ENCODE measurements at places on chromosomes 12 and 14.
A peak's percentile ranks its signal among the peaks of the same experiment; 100 is the strongest.

- DNase-seq: no peak
Measured at GRCh38 chr12:131131077-131131807, 177.5 kb downstream of the ADGRD1 start.

GRCh38 chr14:105980224-105980623, 453.8 kb downstream of the TMEM121 start:
- no peak for DNase-seq

GRCh38 chr14:22218728-22219127, 370.3 kb downstream of the DAD1 start:
- DNase-seq: no peak

- no peak for DNase-seq
Measured at GRCh38 chr12:117489671-117490070, 128.2 kb upstream of the NOS1 start.

- no peak for DNase-seq
Measured at GRCh38 chr14:69118305-69118704, 34.6 kb downstream of the DCAF5 start.

- no peak for DNase-seq
Measured at GRCh38 chr14:47392326-47392725, 283.1 kb downstream of the MDGA2 start.

- DNase-seq: no peak
Measured at GRCh38 chr12:117563706-117564105, 202.3 kb upstream of the NOS1 start.

- no peak for DNase-seq
Measured at GRCh38 chr14:56809270-56810146, 771 bp downstream of the OTX2 start.

GRCh38 chr12:119176267-119177055, 2.3 kb upstream of the HSPB8 start:
- DNase-seq: peak; percentile 56

GRCh38 chr12:125330645-125331341, 265.6 kb downstream of the AACS start:
- DNase-seq: no peak

- no peak for DNase-seq
Measured at GRCh38 chr14:57737598-57737997, 128.3 kb downstream of the SLC35F4 start.

GRCh38 chr14:100611811-100612480, 24.7 kb upstream of the BEGAIN start:
- no peak for DNase-seq

- DNase-seq: no peak
Measured at GRCh38 chr14:96280104-96280503, 24.1 kb downstream of the BDKRB1 start.

DNA sequence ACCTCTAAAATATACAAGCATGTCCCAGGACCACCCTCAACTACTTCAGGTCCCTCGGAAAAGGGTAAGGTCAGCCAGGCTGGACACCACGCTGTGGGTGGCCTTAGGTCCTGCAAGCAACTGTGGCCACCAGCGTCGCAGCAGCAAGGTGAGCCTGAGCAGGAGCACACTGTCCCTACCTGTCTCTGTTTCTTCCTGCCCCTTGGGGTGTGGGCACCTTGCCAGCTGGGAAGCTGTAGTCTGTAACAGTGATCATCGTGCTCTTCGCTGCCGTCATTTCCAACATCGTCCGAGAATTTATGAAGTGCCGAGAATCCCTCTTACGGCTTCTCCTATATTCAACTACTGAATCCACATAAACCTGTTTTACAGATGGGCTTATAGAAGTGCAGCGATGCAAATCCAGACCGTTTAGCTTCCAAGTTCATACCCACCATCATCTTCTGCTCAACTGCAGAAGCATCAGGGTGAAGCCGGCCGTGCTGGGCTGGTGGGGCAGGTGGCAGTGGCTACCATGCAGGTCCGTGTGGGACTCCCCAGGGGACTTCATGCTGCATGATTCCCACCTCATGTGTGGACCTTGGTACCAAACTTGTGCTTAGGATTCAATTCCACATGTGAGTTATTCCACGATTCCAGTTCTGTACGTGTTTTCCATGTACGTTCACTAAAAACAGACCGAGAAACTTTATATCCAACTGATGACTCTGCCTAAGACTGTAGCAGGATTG, 361.3 kb upstream of the SFSWAP start:
- DNase-seq: no peak

DNA sequence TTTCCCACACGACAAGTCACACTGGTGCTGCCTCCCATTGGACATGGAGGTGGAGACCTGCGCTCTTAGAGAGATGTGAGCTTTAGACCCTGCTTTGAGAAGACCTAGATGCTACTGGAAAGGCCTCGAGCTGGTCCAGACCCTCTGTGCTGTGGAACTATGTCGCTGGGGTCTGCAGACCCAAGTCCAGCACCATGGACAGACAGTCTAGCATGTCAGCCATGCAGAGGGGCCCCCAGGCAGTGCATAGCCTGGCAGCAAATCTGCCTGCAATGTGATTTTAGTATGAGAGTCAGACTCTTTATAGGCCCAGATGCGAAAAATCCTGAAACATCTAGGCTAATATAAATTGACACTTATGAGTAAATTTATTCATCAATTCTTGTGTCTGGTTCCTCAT, 141.5 kb downstream of the NTF3 start:
- no peak for DNase-seq

GRCh38 chr12:52097045-52097666, 17.7 kb downstream of the SMIM41 start:
- no peak for DNase-seq

DNA sequence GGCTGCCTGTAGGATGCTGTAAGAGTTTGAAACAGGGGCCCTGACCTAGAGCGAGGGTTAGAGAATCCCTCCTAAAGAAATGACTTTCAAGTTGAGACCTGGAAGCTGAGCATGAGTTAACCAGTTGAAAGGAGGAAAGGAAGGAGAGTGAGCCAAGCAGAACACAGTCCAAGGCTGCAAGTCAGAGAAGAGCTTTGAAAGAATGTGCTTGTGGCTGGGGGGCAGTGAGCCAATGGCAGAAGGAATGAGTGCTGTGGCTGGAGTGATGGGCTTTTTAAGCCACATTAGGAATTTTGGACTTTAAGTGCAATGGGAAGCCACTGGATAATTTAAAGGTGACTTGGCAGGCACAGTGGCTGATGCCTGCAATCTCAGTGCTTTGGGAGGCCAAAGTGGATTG, 18.1 kb downstream of the CDKN1B start:
- DNase-seq: no peak

GRCh38 chr14:25132732-25133422, 82.9 kb upstream of the STXBP6 start:
- DNase-seq: peak; percentile 25

DNA sequence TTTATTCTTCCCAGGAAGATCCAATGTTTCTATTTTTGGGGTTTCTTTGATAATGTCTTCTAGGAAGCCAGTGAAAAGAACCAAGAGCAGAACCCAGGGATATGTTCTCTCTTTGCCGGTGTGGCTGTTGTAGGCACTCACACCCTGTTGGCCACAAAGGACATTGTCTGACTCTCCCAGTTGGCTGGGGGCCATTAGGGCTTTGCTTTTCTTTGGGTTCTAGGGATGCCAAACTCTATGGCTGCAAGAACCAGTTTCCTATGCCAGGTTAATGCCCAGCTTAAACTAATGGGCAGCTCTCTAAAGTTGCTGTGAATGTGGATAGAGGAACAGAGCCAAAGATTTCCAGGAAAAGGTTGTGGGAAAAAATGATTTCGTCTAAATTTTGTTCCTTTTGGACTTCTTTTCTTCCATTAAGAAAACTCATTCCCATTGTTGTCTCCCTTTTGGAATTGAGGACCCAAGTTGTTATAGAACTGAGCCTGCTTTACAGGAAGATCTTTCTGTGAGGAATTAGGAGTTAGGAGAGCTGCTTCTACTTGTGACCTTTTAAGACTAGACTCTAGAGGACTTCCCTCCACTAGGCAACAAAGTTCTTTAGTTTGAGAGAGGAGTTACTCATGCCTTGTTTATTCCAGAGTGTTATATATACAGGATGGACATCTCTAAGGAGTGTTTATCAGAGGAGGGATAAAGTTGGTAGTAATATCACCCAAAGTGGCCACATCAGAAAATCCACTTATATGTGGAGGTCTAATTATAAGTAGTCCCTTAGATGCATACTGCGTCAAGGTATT, 13.1 kb downstream of the COPZ1 start:
- no peak for DNase-seq

DNA sequence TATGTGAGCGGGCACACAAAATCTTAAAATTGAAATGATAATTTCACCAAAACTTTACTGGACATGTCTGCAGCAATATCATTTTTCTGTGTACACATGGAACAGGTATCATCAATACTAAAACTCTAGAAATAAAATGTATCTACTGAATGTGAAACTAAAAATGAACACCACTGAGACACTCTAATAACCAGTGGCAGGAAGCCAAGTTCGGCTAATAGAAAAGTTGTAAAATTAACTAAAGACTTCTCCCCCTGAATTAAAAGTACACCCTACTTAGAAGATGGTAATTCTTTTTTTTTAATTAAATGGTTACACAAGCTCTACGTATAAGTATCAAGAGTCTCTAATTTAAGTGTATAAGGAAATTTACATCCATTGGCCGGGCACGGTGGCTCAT, 227.2 kb downstream of the MED13L start:
- no peak for DNase-seq

DNA sequence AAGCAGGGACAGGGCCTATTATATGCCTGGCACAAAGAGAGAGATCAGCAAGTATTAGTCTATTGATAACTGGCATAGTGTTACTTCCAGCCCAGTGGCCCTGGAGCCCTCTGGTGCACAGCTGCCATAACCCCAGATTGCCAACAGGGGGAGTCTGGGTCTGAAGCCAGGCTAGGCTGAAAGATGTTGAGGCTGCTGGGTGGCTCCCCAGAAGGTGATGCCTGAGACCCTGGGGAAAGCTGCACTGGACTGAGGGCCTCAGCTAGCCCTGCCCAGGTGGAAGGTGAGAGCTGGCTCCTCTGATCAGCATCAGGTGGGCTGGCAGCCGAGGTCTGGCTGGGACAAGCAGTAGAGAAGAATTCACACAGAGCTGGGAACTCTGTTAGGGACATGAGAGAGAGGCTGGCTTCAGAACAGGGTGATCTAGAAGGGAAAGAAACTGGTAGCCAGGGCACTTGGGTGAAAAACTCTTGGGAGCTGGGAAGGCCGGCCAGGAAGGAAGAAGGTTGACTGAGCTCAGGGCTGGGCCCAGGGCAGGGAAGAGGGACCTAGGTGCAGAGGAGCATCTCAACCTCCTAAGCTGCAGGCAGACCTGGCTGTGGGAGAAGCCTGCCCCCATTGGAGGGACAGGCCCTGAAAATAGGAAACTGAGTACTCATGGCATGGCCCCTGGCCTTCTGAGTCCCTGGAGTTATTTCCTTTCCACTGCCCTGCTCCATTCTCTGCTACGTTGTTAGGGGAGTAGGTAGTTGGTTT, 3.9 kb downstream of the GZMH start:
- DNase-seq: peak; percentile 20

DNA sequence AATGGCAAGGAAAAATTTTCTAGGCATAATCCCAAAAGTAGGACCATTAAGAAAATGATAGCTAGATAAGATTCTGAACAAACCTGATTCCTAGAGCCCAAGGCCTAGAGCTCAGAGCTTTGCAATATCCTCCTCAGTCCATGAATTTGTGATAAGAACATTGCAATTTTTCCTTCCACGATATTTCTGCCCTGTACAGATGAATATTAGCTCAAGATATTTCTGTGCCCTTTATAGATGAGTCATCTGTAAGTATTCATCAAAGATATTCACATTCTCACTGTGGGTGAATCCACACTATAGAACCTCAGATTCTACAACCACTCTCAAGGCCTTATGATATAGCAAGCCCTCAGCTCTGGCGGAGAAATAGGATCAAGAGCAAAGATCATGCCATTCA, 37.5 kb downstream of the EAPP start:
- no peak for DNase-seq

GRCh38 chr12:43158126-43158525, 393.9 kb downstream of the ADAMTS20 start:
- no peak for DNase-seq

- no peak for DNase-seq
Measured at GRCh38 chr12:112950701-112951100, 12.4 kb downstream of the OAS3 start.

- no peak for DNase-seq
Measured at GRCh38 chr14:92514844-92515514, 1.4 kb downstream of the RIN3 start.

GRCh38 chr12:123102781-123103503, 47.9 kb downstream of the PITPNM2 start:
- DNase-seq: no peak

GRCh38 chr12:12661086-12661856, 34.7 kb downstream of the GPR19 start:
- no peak for DNase-seq

- no peak for DNase-seq
Measured at GRCh38 chr12:122846622-122847515, 11.6 kb downstream of the HIP1R start.

GRCh38 chr12:25236190-25236589, 14.5 kb downstream of the KRAS start:
- no peak for DNase-seq

DNA sequence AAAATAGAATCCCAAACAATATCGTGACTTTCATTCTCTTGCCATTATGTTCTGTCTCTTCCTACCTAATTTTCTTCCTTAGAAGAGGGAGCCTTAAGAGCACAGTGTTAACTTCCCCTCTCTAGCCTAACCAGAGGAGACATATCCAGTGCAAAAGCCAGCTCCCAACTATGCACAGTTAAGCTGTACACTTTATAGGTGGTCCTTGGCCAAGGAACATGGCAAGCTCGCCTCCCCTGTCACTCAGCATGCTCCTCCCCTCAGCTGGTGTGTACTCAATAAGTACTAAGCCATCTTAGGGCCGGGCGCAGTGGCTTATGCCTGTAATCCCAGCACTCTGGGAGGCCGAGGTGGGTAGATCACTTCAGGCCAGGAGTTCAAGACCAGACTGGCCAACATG, 255.1 kb upstream of the TMPO start:
- no peak for DNase-seq

DNA sequence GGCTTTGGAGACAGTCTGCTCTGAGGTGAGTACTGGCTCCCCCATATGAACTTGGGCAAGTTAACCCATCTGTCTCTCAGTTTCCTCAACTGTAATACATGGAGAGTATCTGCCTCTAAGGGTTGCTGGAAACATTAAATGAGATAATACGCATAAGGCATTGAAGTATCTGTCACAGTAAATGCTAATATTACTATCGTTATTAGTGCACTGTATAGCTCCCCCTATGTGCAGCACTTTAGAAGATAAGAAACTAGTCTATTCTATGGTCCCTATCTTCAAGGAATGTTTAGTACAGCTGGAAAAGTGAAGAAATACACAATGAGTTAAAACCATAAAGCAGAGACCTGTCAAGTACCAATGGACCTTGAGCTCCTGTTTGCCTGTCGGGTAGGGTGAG, 51.7 kb upstream of the CFL2 start:
- DNase-seq: no peak

DNA sequence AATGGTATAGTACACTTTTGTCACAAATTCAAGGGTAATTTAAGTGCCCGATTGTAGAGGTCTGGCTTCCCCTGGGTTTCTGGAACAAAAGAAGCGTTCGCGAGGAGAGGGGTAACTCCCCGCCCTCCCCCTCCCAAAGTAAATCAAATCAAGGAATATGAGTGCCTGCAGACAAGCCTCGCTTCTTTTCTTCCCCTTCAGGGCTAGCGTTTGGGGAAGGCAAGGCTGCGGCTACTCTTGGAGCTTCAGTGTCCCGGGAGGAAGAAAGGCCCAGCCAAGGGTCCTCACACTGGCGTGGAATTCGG, 456 bp upstream of the TMPO start:
- DNase-seq: no peak

Measured in Panc1 (cell line).